ENCODE measurements at places on chromosomes 1 and 21.
A peak's percentile ranks its signal among the peaks of the same experiment; 100 is the strongest.

- DNase-seq, result no peak
These were observed 9.8 kb downstream of the MTARC1 start for GRCh38 chr1:220796530-220796929.

DNA sequence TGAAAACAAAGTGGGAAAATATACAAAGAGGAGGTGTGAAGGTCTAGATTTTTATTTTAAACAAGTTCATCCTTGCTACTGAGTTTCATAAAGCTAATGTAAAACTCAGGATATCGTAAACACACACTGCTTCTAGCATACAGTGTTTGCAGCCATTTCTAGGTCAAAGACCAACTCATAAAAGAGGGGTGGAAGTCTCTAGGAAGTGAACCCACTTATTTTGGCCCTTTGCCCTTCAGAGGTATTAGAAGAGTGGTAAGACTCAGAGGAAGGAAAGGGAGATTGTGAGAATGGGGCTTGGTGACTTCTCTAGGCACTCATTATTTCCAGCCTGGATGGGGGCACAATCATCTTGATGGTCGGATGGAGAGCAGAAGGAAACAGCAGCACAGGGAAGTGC is 91.2 kb downstream of the TNFSF18 start:
- no peak for DNase-seq

DNA sequence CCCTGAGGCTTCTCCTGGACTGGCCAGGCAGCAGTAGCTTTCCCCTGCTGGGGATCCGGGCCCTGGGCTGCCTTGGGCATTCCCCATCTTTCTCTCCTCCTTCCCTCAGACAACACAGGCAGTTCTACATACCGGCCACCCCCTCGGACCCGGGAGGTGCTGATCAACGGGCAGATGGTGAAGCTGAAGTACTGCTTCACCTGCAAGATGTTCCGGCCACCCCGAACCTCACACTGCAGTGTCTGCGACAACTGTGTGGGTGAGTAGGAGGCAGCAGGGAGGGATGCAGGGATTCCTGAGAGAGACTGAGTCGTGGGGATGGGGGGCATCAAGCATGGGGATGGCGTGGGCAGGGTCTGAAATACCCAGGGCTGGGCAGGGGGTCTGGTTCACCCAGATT is 14.4 kb upstream of the SFN start:
- DNase-seq, result no peak

DNA sequence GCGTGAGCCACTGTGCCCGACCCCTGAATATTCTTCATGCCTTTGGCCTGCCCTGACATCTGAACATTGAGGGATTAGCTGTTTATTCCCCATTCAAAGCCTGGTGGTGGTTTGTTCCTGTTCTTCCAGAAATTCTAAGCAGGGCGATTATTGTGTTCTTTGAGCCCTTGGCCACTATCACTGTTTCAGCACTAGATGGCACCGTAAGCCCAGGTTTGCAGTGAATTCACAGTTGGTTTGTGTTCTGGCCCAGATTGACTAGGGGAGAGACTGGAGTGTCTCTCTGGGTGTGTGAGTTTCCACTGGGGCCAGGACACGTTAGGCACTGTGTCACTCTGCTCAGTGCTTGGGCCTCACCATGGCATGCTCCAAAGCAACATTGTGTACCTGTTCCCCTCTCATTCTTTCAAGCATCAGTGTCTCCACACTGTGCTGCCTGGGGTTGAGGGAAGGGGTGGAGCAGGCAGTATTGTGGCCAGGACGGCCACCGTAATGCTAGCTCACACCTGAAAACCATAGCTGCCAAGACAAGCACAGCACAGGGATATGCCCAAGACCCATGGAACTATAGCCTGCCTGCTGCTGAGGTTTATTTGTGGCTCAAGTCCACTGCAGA is 52.7 kb downstream of the PKN2 start:
- DNase-seq, result no peak

DNA sequence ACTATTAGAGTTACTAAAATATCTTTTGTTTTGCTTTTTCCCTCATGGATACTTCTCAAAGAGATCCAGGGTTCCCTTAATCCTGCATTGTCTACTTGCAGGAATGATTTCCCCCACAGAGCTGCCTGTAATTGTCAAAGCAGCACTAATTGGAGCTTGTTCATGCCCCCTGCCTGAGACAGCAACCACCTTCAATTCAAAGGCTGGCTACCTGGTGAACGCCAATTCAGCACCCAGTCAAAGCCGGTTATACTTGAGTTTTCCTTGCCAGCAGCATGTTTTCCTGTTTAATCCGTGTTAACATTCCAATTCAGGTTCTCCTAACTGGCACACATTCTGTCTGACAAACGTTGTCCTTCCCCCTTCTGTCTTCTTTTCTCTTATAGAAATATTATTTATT is 382.9 kb downstream of the NTNG1 start:
- DNase-seq, result no peak

DNA sequence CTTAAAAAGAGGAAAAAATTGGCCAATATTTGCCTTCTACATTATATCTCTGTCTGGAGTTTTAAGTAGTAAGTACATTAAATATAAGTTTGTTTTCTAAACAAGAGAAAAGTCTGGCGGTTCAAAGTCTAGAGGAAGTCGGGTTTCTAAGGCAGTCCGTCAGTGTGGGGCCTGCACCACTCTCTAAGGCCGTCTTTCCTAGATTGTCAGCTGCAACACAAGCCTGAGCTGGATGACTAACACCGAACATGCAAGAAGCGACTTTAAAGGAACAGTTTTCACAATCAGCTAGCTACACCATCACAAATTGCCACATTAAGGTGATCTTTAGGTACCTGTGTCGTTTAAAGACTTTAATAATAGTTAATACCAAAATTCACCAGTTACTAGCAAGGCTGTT is 19.6 kb downstream of the CCSAP start:
- no peak for DNase-seq

DNA sequence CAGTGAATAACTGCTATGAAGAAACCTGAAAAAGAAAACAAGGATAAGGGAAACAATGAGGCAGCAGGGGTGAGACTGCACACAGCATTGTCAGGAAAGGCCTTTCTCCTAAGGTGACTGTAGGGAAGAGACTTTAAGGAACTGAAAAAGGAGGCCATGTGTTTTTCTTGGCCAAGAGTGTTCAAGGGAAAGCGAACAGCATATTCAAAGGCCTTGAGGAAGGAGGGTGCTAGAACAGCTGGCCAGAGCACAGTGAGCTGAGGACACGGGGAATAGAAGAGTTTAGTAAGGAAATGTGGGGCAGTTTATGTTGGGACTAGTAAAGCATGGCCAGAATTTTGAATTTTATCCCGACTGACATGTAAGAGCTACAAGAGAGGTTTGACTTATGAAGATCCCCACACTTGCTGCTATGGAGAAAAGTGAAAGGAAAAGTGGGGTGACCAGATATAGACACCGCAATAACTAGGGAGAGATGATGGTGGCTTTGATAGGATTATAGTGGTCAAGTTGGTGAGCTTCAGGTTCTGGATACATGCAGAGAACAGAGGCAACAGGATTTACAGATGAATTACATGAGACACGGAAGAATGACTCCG is 1.4 kb downstream of the RWDD2B start:
- no peak for DNase-seq

DNA sequence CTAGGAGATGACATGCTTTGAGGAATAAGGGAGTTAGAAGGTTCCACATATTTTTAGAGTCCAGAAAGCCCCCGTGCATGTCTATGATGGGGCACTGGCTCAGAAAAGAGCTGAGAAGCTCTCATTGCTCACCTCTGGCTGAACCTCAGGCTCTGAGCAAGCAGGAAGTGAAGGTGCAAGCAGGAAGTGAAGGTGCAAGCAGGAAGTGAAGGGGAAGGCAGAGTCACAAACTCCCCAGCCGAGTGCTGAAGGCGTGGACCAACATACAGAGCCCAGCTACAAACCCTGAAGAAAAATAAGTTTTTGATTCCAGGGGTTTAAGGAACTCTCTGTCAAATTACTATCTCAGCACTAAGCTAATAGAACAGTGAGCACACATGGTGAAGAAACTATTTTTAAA is 7.0 kb downstream of the KRTAP10-8 start:
- no peak for DNase-seq

DNA sequence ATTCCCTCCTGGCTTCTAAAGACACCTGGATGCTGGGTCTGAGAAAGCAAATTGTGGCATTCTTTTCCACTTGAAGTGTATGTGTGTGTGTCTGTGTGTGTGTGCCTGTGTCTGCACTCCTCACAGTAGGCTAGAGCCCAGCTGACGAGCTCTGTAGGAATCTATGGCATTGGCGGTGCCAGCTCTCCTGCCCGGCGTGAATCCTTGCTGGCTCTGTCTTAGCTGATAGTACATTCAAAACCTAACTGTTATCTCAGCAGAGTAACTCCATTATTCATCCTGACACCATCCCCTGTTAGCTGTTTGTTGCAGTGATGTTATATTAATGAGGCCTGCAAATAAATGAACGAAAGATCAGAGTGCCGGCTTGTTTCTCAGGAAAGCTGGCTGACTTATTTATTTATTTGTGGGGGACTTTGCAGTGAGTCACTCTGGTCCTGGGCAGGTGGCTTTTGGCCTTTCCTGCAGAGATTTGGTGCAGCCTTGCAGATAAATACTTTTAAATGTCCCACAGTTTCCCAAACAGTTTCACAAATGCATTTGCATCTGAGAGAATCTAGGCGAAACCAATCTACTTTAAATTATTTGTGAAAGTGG is 160.6 kb upstream of the CD34 start:
- DNase-seq, result no peak

DNA sequence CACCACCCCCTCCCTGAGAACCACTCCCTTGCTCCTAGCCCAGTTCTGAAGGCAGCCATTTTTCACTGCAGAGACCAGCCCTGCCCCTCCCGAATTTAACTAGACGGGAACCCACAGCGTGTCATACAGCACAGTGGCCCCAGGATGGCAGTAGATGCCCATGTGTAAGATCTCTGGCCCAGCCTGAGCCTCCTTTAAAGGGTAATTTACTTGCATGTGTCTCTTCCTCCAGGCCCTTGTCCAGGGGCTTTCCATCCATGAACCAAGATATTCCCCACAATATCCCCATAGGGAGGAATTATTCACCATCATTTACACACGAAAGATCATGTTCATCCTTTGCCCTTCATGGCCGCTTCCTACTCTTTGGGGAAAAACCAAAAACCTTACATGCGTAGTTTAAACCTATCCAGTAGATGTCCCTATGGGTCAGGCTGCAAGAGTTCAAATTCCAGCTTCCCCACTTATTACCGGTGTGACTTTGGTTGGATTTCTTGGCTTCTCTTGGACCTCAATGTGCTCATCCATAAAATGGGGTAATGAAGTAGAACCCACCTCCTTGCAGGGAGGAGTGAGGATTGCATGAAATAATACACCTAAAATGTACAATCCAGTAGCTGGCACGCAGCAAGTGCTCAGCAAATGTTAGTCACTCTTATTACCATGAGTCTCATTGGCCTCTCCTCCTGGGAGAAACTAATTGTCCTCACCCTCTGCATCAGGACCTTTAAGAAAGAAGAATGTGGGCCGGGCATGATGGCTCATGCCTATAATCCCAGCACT is 4.0 kb upstream of the LACTBL1 start:
- DNase-seq, result no peak

GRCh38 chr21:37071561-37072273 is 1.2 kb downstream of the PIGP start:
- peak; percentile 87 for DNase-seq

- DNase-seq, result no peak
These were observed 20.4 kb upstream of the HPDL start for GRCh38 chr1:45306319-45306718.

- DNase-seq, result no peak
These were observed 242.5 kb upstream of the SGIP1 start for GRCh38 chr1:66291531-66291864.

- no peak for DNase-seq
These were observed 19.0 kb upstream of the SLC6A9 start for GRCh38 chr1:44050261-44050660.
